ENCODE measurements at places on chromosomes 11 and 22.

- peak; percentile 38 for DNase-seq
Observed at GRCh38 chr22:45804319-45804985, 132.8 kb downstream of the ATXN10 start.

DNA sequence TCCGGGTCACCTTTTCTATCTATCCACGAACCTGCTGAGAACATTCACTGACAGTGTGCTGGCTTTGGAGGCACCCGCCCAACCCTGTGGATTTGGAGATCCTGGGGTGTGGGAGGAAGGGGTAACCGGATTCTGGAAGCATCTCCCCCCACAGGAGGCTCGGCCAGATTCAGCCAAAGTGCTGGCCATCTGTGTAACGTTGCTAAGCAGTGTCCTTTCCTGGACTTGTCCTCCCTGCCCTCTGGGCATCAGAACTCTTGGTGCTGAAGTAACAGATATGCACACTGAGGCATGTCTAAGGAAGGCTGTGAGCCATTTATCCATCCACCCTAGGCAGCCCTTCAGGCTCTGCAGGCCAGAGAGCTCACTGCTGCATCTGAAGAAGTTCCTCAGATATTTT lies 85.7 kb downstream of the SNX19 start:
- peak; percentile 42 for DNase-seq

DNA sequence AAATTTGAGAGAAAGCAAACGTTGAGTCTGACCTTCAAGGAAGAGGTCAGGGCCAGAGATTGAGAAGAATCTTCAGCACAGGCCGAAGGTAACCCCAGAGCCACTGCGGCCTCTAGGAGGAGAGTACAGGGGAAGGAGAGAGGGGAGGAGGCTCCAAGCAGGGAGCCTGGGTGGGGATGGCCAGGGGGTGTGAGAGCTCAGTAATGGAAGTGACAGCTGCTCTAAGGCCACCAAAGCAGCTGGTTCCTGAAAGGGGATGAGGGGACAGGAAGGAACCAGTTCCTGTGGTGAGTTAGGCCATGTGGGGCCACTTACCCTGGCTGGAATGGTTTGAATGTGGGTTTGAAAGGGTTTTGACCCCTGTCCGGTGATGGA lies 46.1 kb downstream of the PISD start:
- no peak for DNase-seq

GRCh38 chr11:57544566-57544965 lies 7.2 kb downstream of the SMTNL1 start:
- no peak for DNase-seq

- no peak for DNase-seq
Observed at GRCh38 chr11:56906683-56907148, 82.0 kb upstream of the OR5AK2 start.

DNA sequence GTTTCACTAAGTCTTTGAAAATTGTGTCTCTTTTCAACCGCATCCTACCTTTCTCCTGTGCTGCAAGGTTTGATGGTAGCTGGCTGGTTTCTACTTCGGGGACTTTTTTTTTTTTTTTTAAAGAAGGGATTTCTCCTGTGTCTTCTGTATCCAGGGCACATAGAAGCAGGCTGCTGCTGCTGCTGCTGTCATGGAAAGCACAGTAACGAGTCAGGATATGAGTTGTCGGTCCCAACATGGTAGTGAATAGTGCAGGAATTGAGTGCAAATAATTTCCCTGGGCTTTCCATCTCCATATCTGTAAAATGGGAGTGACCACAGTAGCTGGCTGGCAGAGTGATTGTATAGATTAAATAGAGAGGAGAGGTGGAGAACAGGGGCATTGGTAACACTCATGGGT lies 118.3 kb upstream of the NAV2 start:
- DNase-seq, result peak; percentile 55

GRCh38 chr11:27847496-27847895 lies 147.2 kb upstream of the BDNF start:
- DNase-seq, result no peak

DNA sequence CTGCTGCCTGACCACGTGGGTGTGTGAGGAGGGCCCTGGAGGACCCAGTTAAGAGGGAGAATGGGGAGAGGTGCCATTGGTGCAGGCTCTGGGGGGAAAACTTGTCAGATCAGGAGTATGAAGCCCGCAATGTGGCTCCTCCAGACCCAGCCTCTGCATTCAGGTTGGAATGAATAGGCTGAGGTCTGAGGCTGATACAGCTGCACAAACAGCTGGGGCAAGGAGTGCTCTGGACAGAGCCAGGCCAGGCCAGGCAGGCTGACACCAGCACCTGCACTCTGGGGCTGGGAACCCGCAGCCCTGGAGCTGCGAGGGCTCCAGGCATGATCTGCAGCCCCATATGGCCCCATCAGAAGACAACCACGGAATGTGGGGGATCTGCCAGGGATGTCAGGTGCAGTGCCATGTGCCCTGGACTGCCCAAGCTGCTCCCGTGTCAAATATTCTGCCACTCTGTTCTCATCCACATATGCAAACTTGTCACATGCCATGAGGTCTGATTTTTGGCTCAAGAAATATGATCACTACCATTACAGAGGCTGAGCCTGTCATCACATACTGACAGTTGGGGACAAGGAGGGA lies 27.2 kb upstream of the KCNJ11 start:
- DNase-seq, result no peak

- no peak for DNase-seq
Observed at GRCh38 chr11:70501933-70502540, 103.7 kb downstream of the CTTN start.

GRCh38 chr11:124725719-124726105 lies 14.0 kb upstream of the NRGN start:
- peak; percentile 61 for DNase-seq

DNA sequence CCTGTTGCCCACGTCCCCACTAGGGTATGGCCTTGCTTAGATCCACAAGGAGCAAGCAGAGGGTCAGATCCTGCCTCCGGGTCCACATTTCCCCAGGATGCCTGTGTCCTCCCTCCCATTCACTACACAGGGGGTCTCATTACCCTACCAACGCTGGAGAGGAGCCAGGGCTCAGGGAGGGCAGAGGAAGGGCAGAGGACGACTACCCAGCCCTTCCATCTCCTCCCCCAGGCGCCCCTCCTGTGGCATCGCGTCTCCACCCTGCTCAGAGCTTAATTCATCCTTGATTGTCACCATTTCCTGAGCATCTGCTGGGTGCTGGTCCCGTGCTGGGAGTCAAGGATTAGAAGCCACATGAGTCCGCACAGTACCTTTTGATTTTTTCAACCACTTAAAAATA lies 5.0 kb downstream of the NFAM1 start:
- DNase-seq, result no peak

DNA sequence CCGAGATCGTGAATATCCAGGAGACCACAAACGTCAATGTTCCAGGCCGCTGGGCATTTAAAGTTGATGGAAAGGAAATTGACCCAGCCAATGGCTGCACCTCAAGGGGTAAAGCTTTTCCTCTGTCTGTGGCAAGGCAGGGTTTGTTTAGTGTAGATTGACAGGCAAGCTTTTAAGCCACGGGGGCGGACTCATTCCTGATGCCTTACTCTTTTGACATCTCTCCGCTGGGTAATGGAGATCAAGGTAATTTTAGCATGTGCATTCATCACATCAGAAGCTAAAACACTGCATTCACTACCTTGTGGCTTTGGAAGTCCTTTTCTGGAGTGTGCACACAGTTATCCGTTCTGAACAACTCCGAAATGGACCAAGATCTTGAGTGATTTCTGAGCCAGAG lies 12.6 kb downstream of the TECTA start:
- no peak for DNase-seq

DNA sequence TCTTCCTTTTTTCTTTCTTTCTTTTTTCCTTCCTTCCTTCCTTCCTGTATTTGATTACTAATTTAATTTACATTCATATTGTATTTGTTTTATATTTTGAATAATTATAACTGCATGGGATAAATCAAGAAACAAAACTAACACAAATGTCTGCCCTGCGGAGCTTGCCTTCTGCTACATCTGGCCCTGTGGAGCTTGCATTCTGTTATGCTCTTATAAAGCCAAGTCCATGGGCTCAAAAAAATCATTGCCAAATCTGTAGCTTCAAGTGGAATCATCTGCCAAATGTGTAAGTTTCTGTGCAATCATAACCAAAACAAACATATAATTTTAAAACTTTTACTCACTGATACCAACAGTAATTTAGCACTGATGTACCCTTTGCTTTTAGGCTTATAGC lies 8.0 kb upstream of the OR52J3 start:
- DNase-seq, result no peak

GRCh38 chr11:95459291-95460042 lies 228.5 kb upstream of the SESN3 start:
- DNase-seq, result no peak

GRCh38 chr22:47050401-47051051 lies 288.1 kb downstream of the TBC1D22A start:
- DNase-seq, result no peak

GRCh38 chr11:62965574-62965973 lies 19.2 kb downstream of the SLC22A6 start:
- peak; percentile 22 for DNase-seq

GRCh38 chr11:105004021-105004420 lies 18.9 kb downstream of the CASP5 start:
- no peak for DNase-seq

GRCh38 chr11:66934950-66935779 lies 23.0 kb downstream of the PC start:
- DNase-seq, result peak; percentile 48

GRCh38 chr11:47373876-47374719 lies 4.2 kb downstream of the SPI1 start:
- peak; percentile 73 for DNase-seq

DNA sequence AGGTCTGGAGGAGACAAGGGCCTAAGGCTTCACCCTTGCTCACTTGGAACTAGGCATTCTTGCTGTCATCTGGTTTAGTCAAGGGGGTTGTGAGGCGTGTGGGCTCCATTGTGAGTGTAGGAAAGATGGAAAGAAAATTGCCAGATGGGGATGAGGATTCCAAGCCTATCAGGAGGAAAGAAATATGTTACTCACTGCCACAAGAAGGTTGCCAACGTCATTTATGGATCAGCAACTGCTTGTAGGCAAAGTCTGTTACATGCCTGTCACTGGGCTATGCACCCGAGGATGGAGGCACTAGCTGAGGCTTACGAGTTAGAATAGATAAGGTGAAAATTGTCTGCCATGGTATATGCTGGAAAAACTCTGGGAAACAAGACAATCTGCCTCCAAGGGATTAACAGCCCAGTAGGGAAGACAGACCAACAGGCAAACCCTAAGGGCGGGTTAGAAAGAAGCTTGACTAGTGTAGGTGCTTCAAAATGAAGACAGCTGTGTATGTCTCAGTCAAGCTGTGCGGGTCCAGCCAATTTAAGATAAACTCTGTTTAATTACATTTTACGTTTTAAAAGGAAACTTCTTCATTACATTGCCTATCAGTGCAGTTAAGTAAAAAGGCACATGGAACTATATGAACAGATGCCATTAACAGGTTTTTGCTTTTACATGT lies 47.4 kb downstream of the SNX19 start:
- no peak for DNase-seq

- DNase-seq, result no peak
Observed at GRCh38 chr22:37370306-37370979, 56.8 kb downstream of the ELFN2 start.

DNA sequence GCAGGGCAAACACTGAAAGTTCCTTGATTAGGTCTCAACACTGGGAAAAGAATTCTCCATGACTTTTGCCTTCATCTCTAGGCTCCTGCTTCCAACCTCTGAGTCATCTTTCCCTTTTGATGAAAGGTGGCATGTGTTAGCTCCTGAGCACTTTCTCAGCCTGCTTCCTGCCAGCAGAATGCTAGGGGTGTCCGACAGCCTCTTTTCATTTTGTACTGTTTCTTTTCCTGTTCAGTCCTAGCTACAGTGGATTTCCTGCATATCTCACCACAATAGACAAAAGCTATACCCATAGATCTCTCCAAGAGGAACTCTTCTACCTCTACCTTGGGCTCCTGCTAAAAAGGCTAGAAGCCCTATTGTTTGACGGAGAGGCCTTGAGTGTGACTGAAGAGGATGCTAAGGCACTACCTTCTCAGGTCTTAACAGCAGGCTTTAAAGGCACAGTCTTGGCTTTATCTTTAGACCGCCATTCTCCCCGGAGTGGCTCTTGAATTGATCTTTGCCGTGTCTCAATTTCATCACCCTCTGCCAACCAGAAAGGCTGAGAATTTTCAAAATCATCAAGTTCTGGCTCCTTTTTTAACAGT lies 145.5 kb downstream of the RBFOX2 start:
- peak; percentile 65 for DNase-seq

- no peak for DNase-seq
Observed at GRCh38 chr22:21067901-21068680, 22.3 kb downstream of the LRRC74B start.

DNA sequence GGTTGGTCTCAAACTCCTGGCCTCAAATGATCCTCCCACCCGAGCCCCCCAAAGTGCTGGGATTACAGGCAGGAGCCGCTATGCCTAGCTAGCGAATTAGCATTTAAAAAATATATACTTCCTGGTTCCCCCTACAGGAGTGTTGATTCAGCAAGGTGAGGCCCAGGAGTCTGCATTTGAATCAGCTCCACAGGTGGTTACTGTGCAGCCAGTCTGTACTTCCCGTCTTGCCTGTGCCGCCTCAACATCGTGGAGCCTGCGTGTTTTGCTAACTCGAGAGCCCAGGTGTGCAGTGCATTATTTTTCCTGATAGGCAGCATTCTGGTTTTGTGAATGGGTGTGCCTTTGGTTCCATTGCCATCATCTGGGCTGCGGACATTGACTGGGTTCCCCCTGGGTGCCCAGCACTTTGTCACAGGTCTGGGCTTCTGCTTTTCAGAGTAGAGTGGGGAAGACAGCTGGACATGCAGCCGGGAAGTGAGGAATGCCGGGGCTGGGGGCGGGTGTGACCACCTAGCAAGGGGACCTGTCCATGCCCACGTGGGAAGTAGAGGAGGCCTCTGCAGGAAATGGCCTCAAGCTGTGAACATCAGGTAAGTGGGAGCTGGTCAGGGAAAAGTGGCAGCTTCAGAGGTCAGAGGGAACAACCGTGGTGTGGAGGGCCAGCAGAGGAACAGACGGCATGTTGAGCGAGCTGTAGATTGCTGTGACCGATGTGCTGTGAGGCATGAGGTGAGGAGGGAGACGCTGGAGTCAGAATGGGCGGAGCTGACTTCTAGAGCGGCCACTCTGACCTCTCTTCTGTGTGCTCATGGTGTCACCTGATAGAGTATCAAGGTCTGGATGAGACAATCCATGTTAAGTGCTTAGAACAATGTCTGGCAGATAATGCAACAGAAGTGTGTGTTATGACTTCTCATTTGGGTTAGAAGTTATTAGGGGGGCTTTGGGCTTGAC lies 42.2 kb downstream of the PPFIA1 start:
- no peak for DNase-seq

DNA sequence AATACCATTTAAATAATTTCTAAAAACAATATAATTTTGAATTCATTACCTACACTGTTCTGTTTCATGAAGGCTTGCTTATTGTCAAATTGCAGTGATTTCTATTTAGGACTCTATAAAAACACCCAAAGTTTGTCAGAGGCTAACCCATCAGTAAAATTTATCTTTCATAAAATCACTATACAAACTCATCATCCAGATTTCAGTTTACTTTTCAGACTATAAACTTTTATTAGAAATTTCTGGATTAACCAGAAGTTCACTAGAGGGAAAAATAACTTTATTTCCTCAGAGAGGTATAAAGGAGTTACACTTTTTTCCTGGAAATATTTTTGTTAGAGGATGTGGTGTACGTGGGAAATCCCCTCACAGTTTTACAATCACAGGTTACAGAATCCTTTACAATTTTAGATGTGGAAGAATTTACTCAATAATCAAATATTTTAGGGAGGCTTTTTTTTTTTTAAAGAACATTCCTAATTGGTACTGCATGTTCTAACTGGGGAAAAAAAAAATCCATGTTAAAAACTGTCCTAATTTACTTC lies 176.7 kb downstream of the SWAP70 start:
- DNase-seq, result peak; percentile 46
